Stimulated activated naive B cell treated with anti-CD40 and anti-IgM and Interleukin-4, amounts not matched to agents 10 μg/mL and 1 μg/mL and 100 μg/mL, for 72 hours (primary cell): ENCODE measurements at places on chromosomes 5 and 9.

DNA sequence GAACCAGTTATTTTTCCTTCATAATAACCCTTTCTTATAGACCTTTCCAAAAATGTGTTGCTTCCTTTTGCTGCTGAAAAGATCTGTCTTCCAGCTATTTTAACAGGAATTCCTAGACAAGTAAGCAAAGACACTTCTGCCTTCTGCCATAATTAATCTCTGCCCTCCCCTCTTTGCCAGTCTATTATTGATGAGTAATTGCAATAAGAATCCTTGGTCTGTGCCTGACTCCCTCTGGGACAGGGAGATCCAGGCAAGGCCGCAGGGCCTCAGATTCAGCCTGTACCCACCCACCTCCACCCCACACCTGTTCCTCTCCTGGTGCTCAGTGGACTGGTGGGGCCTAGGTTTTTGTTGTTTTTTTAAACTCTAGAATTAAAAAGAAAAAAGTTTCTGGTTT is 8.3 kb downstream of the FOXD1 start:
- DNase-seq = no peak

DNA sequence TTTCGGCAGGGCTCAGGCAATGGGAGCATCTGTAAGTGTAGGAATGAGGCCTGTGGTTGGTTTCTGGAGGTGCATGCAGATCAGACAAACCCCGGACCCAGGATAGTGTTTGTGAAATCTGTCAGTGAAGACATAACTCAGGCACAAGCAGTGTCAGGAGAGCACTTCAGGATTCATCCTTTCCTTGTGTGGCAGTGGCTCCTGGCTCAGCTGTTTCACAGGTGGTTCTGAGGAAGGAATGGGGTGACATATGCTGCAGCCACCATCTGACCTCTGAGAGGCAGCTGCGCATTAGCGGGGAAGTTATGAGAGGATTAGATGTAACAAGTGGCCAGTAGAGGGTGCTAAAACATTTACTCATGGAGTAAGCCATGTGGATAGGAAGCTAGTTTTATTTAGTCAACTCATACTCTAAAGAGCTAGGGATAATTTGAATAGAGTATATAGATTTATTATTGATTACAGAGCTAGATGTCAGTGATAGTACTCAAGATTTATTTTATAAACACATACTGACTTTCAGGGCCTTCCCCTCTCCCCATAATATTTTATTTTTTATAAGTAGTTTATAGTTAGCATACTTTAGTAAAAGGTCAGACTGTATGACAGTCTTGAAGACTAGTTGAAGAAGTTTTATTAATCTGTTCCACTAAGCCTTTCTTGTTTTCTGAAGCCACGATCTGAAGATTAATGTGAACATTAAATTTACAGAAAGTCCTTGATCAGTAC is 28.4 kb downstream of the NNT start:
- DNase-seq = peak; percentile 33

DNA sequence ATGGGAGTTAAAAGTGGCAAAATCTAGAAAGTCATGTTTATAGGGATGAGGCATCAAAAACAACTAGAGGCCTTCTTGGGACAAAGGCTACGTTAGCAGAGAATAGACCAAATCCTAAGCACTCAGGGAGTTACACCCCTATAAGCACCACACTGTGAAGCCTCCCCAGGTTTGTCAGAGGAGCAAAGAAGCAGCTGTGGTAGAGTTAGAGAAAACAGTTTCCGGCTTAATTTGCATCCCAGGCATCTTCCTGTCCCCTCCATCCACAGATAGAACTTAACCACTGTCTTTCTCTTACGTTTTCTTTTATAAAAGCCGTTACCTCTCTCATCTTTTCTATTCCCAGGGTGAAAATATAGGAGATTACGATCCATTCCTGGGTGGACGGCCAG is 188.6 kb upstream of the KLF9 start:
- DNase-seq = no peak

DNA sequence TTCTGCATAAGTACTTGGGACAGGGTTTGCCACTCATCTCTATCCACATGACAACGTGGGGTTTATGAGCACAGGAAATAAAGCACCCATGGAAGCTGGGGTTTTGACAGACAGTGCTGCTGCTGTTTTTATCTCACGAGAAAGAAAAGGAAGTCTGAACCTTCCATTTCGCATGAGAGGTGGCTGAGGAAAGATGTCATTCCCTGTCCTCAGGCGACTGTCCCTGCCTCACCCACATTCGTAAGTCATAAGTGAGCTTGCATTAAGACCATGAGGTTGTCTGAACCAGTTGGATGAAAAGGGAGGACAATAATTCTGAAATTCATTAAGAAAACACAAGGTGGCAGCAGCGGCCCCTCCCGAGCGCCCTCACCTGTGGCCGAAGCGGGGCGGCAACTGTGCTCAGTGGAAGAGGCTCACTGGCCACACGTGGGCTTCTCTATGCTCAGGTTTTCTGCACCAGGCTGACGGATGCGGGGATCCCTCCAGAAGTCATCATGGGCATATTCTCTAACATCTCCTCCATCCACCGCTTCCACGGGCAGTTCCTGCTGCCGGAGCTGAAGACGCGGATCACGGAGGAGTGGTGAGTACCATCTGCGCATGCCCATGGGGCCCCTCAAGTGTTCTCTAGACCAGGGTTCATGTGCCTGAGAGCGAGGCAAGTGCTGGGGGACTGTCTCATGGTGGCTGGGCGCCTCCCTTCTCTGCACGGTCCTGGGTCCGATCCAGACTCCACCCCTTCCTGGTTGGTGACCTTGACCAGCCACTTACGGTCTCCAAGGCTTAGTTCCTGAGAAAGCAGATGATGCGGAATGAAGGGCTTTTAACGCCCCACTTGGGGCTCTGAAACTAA is 54.7 kb upstream of the SUSD3 start:
- DNase-seq = peak; percentile 42

GRCh38 chr5:1345876-1346626 is 1.2 kb upstream of the CLPTM1L start:
- no peak for DNase-seq

DNA sequence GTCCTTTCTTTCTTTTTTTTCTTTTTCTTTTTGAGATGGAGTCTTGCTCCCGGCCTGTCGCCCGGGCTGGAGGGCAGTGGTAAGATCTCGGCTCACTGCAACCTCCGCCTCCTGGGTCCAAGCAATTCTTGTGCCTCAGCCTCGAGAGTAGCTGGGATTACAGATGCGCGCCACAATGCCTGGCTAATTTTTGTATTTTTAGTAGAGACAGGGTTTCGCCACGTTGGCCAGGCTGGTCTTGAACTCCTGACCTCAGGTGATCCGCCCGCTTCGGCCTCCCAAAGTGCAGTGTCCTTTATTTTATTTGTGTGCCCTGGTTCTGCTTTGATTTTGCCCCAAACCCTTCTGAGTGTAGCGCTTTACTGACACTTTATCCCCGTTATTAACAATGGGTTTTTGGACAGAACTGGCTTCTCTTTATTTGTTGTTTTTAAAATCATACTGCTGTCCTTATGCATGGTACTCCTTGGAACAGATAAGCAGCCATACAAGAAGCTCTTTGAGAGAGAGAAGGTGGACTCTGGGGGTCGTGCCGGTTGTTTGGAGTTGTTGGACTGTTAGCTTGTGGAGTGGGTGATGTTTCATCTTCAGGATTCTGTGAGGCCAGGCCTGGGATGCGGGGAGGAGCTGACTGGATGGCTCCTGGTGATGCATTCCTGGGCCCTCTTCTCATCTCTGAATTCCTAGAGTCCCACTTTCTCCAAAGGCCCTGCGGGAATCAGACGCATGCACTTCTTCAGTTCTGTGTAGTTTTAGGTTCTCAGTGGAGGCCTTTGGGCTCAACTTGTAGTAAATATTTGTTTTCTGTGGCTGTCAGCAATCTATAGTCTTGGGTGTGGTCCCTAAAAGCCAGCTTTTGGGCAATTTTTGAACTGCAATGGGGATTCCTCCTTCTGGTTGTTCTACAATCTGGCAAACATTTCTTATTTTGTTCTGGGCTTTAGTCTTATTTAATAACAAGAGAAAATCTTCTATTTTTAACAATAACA is 47.8 kb downstream of the PTTG1 start:
- DNase-seq = no peak

- no peak for DNase-seq
Observed at GRCh38 chr5:108124596-108124995, 257.3 kb downstream of the FBXL17 start.

- no peak for DNase-seq
Observed at GRCh38 chr9:125886365-125886764, 139.2 kb downstream of the PBX3 start.

DNA sequence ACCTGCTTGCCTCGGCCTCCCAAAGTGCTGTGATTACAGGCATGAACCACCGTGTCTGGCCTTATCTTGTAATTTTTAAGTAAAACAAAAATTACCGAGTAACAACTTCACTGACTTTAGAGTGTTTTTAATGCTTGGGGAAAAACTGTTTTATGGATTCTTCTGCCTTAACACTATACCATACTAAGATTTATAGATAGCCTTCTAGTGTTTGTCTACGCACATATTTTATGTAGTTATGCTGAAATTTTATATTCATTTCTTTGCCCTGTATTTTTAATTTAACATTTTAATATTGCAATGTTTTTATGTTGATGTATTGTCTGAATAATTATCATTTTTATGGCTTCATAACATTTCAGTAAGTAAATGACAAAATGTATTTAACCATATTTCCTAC is 96.4 kb upstream of the FTMT start:
- DNase-seq = no peak

GRCh38 chr5:57493034-57493433 is 10.4 kb upstream of the ACTBL2 start:
- DNase-seq = no peak

- no peak for DNase-seq
Observed at GRCh38 chr5:40762705-40763104, 6.9 kb upstream of the TTC33 start.

GRCh38 chr9:26231391-26231790 is 553.1 kb upstream of the TUSC1 start:
- DNase-seq = no peak

DNA sequence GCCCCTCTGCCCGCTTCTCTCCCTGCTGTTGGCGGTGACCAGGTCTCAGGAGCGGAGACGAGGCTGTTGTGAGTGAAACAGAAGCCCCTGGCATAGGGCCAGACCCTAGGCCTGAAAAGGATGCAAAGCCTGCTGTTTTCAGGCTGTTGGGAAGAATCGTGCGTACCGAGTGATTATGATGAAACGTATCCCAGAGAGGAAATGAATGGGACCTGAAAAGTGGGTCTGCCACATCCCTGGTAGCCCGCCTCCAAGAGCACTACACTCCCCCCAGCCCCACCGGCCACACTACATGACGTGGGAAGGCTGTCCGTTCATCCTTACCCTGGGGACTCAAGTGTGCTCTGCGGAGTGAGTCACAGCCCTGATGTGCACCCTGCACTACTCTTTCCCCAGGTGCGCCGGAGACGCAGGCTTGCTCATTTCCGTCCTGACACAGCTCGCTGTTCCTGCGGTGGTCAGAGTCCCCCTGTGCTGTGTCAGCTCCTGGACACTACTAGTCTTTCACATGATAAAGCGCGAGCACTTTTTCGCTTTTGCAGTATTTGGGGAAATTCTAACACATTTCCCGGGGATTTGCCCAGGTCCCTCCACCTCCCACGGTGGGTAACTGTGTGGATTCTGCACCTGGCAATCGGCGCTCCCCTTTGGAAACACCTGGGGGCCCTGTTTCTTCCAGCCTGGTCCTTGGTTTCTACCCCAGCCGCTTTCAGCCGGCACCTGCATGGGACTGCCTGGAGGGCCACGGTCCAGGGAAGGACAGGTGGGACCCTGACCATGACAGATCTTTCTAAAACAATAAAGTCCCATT is 91.5 kb downstream of the ANKRD33B start:
- DNase-seq = no peak
